OCI-LY7 (cell line): ENCODE measurements at places on chromosomes 6 and 20. TPM values are rescaled to one million over a fixed set of nuclear protein-coding genes. Genes with fewer than 3 reads are reported as not detected.
A peak's percentile ranks its signal among the peaks of the same experiment; 100 is the strongest.

MACROD2 gene
- 4.5 and 6.4 TPM in 2 replicates for total RNA-seq

DNA sequence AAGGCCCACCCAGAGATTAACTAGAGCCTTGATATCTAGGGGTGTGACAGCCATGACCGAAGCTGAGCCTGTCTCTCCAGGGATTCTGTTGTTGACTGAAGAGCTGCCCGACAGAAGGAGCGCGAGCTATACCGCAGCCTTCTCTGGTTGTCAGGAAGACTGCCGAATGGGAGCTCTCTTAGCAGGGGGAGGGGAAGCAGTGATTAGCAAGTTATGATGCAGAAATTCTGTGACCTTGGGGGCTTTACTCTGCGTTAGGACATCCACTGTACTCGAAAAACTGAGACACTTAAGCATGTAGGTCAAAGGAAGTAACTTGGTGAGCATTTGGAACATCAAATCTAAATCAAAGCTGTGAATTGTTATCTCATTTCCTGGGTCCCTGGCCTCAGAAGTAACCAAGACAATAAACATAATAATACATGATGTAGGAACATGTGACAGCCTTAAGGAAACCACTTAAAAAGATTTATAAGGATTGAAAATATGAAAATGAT lies 84.7 kb downstream of the MAP3K4 start:
- DNase-seq, result no peak

- DNase-seq, result no peak
Measured at GRCh38 chr20:7178004-7178403, 410.5 kb downstream of the BMP2 start.

- DNase-seq, result no peak
Measured at GRCh38 chr20:20412750-20413149, 44.8 kb downstream of the INSM1 start.

DNA sequence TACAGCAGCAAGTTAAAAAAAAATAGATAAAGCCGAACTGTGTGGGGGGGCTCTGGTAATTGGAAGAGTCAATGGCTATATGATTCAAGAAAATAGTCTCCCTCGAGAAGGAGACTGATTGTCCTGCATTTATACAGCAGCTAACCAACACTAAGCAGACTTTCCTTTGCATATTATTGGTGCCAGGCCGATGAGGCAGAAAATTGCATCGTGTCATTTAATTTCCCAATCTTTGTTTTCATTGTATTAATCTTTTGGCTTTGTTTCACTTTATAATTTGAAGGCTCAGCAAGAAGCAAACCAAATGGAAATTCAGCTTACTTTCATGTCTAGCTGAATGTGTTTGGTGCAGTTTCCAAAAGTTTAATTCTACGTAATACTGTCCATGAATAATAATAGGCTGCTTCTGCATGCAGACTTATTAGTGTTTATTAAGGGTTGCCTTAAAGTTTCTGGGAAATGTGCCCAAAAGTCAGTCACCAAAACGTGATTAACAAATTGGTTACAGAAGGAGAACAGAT lies 258.5 kb downstream of the HACE1 start:
- no peak for DNase-seq

DNA sequence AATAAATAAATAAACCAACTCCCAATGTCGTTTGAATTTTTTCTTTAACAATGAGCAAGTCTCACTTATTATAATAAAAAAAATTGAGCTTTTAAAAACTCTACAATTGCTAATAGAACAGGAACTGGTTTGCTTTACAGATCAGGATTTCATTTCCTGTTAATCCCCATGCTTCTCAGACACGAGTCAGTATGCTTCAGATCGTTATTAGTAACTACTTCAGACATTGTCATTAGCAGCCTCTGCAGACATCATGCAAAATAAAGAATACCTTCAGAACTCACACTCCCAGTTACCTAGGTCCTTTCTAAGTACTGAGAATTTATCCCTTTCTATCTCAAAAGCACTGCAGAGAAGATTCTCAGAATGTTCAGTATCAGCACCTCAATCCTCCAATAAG lies 10.0 kb upstream of the FAM210B start:
- no peak for DNase-seq

- DNase-seq, result peak; percentile 85
Measured at GRCh38 chr6:27688014-27688586, 215.2 kb upstream of the ZNF184 start.

GRCh38 chr6:2182251-2182650 lies 63.2 kb downstream of the GMDS start:
- no peak for DNase-seq

GRCh38 chr6:161486361-161487216 lies 212.7 kb upstream of the AGPAT4 start:
- no peak for DNase-seq

- no peak for DNase-seq
Measured at GRCh38 chr6:1076531-1077459, 235.1 kb upstream of the FOXQ1 start.
